ENCODE measurements at places on chromosomes 12 and 14. TPM values are rescaled to one million over a fixed set of nuclear protein-coding genes. Genes with fewer than 3 reads are reported as not detected.

GRCh38 chr14:35020713-35021112 lies 25.4 kb upstream of the FAM177A1 start:
- H3K36me3 ChIP-seq: peaks cover 21% of the 10 kb centered on the region
- H3K27me3 ChIP-seq: no peaks in the 10 kb centered on the region
- no peak overlapping the region for H3K4me3 ChIP-seq
- H3K4me1 ChIP-seq: no peaks in the 10 kb centered on the region

GRCh38 chr12:118302053-118302452 lies 70.7 kb downstream of the TAOK3 start:
- H3K36me3 ChIP-seq: no peaks in the 10 kb centered on the region
- no peak for DNase-seq
- no peak overlapping the region for H3K4me3 ChIP-seq
- H3K27ac ChIP-seq: no peak overlapping the region
- no peaks in the 10 kb centered on the region for H3K4me1 ChIP-seq

DNA sequence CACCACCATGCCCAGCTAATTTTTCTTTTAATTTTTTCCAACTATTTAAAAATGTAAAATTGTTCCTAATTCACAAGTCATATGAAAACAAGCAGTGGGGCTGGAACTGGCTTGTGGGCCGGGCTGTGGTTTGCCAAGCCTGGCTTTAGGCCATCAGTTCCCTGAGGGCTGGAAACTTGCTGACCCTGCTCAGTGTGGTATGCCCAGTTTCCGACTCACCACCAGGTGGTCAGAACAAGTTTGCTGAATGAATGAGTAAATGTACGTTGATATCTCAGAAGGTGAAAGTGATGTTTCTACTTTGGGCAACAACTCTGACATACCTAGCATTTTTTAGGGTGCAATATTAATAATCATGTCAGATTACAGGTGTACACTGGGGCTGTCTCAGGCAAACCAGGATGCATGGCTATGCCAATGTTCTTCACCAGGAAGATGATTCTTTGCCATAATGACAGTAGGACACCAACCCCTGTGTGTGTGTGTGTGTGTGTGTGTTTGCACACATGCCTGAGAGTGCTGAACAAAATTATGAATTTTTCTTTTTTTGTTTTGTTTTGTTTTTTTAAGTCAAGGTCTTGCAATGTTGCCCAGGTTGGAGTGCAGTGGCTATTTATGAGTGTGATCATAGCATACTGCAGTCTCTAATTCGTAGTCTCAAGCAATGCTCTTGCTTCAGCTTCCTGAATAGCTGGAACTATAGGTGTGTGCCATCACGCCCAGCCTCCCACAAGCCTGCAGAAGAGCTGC lies 106.1 kb downstream of the PTPN11 start:
- no peak overlapping the region for H3K4me3 ChIP-seq
- H3K36me3 ChIP-seq: no peaks in the 10 kb centered on the region
- DNase-seq: no peak
- H3K27ac ChIP-seq: no peak overlapping the region

ESPL1 gene
- total RNA-seq: 2.0 TPM

DNA sequence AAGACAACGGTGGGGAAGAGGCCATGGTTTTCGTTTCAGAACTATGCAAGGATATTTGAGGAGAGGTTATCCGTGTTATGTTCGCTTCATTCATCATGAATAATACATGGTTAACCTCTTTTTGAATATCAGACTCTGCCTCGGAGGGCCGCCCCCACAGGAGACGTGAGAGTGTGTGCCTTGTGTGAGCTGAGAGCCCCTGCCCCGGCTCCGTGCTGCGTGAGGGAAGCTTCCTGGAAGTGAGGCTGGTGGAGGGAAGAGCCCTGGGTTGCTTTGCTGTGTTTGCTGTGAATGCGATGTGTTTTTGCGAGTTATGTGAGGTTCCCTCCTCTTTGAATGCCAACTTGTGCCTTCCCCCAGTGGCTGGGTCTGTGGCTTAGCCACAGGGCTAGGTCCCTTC lies 146.0 kb upstream of the RTL1 start:
- no peak overlapping the region for H3K27ac ChIP-seq
- no peaks in the 10 kb centered on the region for H3K27me3 ChIP-seq
- no peak for DNase-seq
- no peaks in the 10 kb centered on the region for H3K36me3 ChIP-seq

- H3K4me1 ChIP-seq: no peaks in the 10 kb centered on the region
- H3K27me3 ChIP-seq: no peaks in the 10 kb centered on the region
- no peak overlapping the region for H3K4me3 ChIP-seq
- no peak for DNase-seq
- H3K27ac ChIP-seq: no peak overlapping the region
These were observed 1.5 kb downstream of the BIN2 start for GRCh38 chr12:51322452-51322851.

Measured in lung (tissue), 17 donors.